EH (cell line): ENCODE measurements at places on chromosomes 7 and 10.

GRCh38 chr7:131767591-131767990, 211.2 kb upstream of the PODXL start:
- no peak for DNase-seq

GRCh38 chr10:47451273-47451997, 32.5 kb downstream of the ANXA8 start:
- DNase-seq = no peak

- DNase-seq = no peak
Measured at GRCh38 chr7:71752171-71752935, 620.4 kb downstream of the GALNT17 start.

- no peak for DNase-seq
Measured at GRCh38 chr7:159010411-159010810, 134.3 kb downstream of the VIPR2 start.

- no peak for DNase-seq
Measured at GRCh38 chr7:80263333-80263732, 128.7 kb downstream of the GNAI1 start.

GRCh38 chr10:14583252-14583651, 191.4 kb downstream of the FAM107B start:
- DNase-seq = no peak

GRCh38 chr7:130009848-130010688, 41.1 kb downstream of the ZC3HC1 start:
- DNase-seq = peak; percentile 95

DNA sequence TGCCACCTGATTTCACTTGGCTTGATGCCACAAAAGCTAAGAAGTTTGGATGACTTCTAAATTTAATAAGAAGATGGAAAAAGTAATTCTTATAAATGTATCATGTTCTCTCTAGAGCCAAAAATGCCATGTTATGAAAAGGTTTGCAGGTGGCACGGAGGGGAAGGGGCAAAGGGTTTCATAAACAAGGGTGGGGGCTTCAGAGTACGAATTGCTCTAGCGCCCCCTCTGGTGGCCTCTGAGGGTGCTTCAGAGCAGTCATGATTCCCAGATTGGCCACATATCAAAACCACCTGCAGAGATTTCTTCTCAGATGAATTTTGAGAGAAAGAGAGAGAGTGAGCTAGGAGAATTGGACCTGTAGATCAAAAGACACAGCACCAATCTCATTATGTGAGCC, 208.6 kb upstream of the YAE1 start:
- no peak for DNase-seq

DNA sequence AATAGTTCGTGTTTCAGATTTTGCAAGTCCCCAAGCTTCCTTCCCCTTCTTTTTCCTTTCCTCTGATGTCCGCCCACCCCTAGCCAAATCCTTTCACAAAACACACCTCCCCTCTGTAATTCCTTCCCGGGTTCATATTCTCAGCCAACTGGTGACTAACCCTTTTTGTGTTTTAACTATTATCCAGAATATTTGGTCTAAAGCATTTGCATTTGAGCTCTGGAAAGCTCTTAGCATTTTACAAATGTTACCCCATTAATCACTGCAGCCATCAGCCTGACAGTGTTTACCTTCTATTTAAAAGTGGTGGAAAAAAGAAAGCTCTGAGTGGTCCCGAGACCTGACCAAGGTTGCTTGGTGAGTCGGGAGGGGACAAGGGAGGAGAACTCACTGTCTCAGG, 139.0 kb downstream of the CREB5 start:
- DNase-seq = no peak

DNA sequence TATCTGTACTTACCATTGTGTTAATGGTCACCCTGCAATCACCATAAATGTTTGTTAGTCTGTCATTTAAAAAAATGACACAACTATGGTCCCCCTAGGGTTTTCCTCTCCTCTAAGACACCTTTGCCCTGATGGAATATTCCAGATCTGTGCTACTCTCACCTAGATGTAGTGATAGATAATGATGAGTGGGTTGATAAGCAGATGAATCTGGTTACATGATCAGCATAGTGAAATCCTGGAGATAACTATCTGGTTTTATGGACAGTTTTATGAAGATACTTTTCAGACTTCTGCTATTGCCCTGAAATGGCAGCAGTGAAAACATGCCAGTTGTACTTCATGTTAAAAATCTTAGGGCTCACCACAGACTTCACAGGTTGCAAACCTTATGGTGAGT, 152.4 kb downstream of the GATA3 start:
- DNase-seq = no peak

DNA sequence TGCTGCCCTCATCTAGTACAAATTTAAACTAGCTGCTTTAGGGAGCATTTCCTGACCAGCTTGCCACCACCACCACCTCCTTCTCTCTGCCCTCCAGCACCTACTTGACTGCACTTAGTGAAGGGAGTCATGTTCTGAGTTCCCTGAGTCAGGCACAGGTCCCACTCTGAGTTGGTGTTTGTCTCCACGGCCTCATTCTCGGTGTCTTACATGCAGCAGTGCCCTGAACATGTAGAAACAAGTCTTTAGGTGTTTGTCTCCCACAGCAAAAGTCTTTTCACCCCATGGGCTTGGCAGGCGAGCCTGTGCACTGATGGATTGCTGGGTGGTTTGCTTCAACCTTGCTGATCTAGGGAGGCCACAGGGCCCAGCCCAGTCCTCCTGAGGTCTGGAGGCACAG, 16.9 kb downstream of the TSPAN14 start:
- no peak for DNase-seq

DNA sequence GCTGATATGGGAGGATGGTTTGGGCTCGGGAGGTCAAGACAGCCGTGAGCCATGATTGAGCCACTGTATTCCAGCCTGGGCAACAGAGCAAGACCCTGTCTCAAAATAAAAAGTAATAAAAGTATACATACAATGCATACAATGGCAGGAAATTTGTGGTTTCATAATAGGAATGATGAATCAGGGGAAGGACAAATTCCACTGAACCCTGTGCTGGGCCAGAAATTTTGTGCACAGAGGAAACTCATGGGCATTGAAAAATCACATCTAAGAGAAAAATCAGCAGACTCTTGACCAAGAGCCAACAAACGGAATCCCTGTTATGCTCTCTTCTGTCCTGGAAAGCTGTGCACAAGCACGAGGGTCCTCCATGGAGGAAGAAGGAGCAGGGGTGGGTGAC, 35.1 kb downstream of the SEM1 start:
- DNase-seq = no peak

- DNase-seq = no peak
Measured at GRCh38 chr7:154965014-154965413, 37.9 kb downstream of the PAXIP1 start.

DNA sequence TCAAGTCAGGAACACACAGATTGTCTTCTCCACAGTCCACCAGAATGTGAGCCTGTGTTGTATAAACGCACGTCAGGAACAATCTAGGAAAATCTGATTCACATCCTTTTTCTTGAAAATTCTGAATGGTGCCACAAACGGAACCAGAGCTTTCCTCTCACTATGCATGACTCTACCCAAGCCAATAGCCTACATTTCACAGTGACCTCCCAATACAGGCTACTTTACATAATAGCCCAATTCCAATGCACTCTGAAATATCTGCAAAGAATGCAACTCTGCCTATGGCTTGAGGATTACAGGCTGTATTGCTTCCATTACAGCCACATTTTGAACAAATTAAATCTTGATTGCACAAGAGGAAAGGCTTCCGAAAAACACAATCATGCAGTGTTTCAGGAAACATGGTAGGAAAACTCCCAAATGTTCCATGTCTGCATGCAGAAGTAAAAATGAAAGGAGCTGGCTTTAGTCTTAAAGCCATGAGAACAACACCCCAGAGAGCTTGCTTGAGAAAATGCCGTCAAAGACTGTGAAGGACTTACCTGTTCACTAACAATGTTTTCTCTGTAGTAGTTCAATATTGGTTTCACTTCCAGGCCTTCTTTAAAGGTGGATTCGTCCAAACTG, 113.9 kb downstream of the ITGA8 start:
- DNase-seq = peak; percentile 66

GRCh38 chr10:52092390-52092789, 221.7 kb upstream of the DKK1 start:
- no peak for DNase-seq

GRCh38 chr10:18157881-18158280, 17.7 kb downstream of the CACNB2 start:
- peak; percentile 37 for DNase-seq

DNA sequence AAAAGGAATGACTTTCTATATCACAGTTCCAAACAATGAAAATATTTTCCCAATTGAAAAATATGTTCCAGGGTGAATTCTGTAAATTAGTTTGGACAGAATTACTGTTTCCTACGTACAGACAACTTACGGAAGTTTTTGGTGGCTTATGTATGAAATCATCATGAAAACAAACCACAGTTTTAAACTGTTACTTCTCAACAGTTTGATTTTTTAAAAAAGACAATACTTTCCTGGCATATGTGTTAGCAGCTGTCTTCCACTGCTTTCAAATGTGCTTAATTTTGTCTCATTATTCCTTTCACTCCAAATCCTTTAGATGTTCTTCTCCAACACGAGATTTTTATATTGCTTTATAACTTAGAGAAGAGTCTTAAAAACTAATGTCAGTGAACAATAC, 56.2 kb downstream of the SEMA3A start:
- DNase-seq = no peak

GRCh38 chr10:57917019-57917418, 350.7 kb downstream of the IPMK start:
- DNase-seq = no peak

- DNase-seq = no peak
Measured at GRCh38 chr7:24456526-24457218, 116.6 kb upstream of the PALS2 start.

DNA sequence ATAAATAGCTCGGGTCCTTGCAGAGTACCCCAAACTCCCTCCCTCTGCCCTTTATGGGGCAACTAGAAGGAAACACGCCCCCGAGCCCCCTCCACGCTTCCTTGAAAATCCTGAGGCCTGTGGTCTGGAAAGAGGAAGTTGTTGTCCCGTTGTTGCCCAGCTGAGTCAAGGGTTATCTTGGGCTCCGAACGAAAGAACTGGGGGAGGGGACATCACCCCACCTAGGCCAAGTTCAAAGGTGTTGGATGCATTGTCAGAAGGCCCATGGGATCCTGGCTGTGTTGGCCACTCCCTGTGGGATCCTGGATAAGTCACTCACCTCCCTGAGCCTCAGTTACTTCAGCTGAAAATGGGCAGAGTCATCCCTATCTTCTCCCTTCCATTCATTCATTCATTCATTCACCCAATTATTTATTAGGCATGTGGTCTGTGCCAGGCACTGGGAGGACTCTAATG, at the start of gene CCL24:
Gene CCL24 (minus strand): TSS at position 26 of the 456 bp plus-strand sequence. CDS start 91 bp downstream, outside the sequence.
- no peak for DNase-seq

DNA sequence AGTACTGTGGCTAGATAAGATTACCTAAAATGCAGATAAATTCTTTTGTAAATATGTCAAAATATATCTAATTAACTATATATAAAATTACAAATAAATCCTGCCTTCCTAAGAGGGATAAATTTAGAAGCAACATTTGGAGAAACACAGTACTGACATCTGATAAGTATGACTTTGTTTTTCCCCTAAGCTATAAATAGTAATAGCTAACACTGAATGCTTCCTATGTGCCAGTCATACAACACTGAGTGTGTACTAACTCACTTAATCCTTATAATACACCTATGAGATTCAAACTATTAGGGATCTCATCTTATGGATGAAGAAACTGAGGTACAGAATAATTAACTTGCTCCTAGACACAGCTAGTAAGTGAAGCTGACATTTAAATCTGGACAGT, 733.4 kb downstream of the MAGI2 start:
- no peak for DNase-seq

GRCh38 chr7:42198296-42198695, 38.7 kb downstream of the GLI3 start:
- DNase-seq = no peak

DNA sequence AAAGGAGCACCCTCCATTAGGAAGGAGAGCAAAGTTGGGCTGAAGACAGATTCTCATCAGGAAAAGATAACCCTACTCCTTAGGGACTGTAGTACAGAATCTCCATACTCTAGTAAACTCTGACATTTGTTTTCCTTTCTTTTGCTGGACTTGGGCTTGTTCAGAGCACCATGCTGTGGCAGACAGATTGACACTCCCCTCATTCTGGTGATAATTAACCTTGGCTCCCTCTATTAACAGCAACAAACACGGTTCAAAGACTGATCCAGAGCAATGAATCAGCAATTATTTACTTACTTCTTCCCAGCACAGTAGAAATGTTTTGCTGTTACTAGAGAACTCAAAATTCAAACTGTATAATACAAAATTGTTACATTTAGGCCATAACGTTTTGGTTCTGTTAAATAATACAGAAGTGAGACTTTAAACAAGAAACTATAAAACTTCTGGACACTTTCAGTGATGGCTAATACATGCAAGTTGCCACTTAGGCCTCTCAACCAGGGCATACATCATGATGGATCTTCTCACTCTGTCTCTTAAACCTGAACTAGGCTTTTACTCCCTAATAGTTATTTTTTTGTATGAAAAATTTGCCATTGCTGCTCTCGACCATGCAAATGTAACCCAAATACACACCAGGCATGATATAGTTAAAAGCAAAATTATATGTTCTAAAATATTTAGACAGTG, 639.0 kb downstream of the IPMK start:
- DNase-seq = no peak

- DNase-seq = peak; percentile 65
Measured at GRCh38 chr10:2949948-2950354, 117.4 kb upstream of the PFKP start.

DNA sequence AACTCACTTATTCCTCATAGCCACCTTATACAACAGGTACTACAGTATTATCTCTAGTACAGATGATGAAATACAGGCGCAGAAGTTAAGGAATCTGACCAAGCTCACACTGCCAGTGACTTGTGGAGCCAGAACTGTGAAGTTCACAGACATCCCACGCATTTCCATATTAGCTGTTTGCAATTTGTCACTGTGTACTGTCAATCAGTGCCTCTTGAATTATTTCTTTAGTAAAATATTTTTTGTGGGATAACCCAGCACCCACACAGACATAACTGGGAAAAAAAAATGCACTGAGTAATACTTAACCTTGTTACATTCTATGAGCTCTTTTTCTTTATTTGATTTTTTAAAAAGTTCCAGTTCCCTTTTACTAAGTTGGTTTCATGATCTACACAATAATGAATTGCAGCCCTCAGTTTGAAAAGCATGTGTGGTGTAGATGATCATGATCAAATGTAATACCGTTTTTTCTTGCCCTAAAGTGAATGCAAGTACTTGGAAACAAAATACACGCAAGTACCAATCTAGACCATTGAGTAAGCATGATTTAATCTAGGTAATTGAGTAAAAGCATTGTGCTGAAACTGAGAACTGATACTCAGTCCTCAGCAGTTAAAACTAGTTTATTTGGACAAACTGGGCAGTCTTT, 14.1 kb downstream of the CUL1 start:
- peak; percentile 18 for DNase-seq

DNA sequence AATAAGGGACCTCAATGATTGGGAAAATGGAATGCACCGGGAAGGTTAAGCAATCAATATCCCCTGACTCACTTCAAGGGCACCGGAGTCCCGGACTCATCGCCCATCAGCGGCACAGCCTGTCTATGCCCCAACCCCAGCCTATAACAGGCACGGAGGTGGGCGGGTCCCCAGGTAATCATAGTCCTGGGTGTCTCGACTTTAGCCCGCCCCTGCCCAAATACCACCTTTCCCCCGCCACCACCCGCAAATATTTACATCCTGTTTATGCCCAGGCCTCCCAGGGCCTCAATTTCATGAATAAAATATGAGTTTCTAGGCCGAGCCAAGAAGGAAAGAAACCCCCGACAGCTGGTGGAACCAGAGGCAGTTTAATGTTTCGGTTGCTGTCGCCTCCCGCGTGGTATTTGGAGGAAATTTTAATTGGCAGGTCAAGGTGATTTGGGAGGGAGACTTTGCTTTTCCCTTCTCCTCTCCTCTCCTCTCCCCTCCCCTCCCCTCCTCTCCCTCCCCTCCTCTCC, 15.6 kb upstream of the RFC2 start:
- DNase-seq = peak; percentile 70
